Head of caudate nucleus (tissue), 42 donors: ENCODE measurements at places on chromosomes 13 and 19.
A peak's percentile ranks its signal among the peaks of the same experiment; 100 is the strongest.

- no peak for DNase-seq
Measured at GRCh38 chr13:21541271-21541670, 62.7 kb downstream of the MICU2 start.

DNA sequence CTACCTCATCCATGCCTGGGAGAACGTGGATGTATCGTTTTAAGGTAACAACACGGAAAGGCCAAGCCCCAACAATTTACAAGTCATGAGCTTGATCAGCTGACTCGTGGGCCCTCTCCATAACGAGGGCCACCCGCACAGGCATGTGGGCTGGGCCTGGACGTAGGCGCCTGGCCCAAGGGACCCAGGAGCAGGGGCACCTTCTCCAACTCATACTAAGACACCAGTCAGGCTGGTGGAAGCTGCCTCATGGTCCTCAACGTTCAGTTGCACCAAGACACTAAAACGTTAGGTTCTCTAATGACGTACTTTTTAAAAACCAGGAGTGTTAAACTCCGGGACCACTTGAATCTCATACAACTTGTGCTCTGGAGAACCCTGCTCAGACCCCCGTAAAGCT lies 21.8 kb upstream of the EIF3G start:
- DNase-seq = no peak

- DNase-seq = no peak
Measured at GRCh38 chr13:44969551-44970484, 19.5 kb downstream of the NUFIP1 start.

DNA sequence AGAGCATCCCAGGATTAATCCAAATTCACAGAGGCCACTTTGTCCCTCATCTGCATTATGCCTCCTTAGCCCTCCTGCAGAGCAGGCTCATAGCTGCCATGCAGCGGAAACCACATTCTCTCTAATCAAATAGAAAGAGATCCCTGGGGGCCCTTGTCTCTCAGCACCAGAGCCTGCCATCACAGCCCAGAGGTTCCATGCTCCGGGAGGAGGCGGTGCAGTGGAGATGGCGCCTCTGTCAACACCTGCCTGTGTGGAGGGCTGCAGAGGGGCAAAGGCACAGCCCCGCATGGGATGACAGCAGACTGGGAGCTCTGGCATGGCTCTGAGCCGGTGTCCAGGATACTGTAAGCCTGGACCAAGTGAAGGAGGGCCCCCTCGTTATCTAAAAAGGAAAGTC lies 111.3 kb downstream of the SLC7A1 start:
- no peak for DNase-seq

- no peak for DNase-seq
Measured at GRCh38 chr19:46065486-46066071, 24.8 kb upstream of the IGFL4 start.

DNA sequence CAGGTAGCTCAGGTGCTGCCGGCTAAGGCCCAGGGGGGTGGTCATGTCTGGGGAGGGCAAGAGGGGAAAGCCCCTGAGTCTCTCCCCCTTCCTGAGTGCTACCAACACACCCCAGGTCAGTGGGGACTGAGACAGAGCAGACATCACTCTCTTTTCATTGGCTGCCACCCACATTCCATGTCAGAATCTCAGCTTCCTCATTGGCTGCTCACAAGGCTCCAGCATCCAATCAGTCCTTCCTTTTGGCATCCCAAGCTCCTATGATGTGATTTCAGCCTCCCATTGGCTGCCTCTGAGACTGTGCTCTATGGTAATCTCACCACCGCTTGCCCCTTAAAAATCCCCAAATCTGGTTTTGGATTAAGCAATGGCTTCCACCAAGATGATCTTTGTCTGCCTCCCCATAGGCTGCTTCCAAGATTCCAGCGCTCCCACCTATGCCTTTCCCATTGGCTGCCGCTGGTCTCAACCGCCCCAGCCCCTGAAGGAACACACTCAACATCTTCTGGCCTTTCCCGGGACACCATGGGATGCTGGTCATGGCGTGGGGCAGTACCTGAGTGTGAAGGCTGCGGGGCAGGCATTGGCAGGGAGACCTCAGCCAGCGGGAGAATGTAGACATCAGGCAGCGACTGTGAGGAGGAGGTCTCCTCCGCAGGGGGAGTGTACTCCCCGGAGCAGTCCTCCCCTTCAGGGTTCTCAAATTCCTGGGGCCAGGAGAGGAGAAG lies 2.0 kb downstream of the LMTK3 start:
- peak; percentile 55 for DNase-seq

DNA sequence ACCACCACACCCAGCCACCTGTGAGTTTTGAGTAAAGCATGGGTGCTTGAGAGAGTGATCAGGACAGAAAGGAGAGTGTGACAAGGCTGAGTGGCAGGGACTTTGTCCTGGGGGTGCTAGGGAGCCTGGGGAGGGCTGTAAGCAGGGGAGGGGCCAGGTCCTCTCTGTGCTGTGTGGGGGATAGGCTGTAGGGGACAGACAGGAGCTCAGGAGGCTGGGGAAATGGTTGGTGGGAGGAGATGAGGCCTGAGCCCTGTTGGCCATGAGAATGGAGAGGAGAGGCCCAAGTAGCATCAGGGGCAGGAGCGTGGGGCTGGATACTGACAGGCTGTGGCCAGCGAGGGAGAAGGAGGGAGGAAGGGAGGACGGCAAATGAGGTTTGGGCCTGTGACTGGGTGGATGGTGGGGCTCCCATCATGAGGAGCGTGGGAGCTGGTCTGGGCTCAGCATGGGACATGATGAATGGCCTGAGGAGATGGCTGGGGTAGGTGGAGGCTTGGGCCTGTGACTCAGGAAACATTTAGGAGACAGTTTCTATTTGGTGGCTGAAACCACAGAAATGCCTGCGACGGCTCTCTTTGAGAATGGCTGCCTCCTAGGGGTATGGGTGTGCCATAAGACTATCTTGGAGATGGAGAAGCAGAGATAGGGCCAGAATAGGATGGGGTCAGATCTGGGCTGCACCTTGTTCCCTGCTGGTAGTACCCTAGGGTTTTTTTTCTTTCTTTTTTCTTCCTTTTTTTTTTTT lies 25.0 kb downstream of the GRIN2D start:
- DNase-seq = no peak

DNA sequence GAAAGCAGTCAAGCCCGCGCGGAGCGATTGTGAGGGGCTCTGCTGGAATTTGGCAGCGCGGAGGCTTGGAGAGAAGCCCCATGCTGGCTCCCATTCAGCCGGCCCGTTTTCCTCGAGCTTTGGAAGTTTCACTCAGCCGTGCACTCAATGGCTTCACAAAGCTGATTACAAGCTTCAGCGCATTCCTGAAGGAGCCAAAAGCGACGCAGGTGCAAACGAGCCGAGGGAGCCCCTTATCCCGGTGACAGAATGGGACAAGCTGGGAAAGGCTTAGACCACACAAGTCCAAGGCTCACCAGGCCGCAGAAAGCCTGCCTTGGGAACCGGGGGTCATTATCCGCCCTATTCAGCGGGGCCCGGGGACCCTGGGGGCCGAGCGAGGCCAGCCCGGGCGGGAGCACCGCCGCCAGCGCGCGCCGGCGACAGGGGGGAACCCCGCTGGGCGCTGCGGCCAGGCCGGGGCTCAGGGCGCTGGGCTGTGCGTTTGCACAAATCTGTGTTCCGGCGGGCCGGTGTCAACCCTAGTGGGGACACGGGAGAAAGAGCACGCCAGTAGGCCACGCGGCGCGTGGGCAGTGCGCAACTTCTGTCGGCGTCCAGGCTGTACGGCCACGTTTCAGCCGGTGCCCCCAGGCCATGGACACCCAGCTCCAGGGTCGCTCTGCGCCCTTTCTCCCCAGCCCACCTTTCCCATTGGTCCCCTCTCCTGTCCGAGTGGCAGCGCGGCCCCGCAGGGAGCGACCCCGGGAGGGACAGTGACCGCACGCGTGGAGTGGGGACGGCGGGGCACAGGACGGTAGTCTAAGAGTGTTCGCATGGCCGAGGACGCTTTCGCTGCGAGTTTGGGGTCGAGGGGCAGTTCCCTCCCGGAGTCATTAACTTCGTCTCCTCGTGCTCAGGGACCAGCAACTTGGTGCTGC lies 37.3 kb downstream of the SOX1 start:
- peak; percentile 23 for DNase-seq

GRCh38 chr13:111249637-111250360 lies 70.6 kb upstream of the TEX29 start:
- DNase-seq = no peak

GRCh38 chr19:9528757-9529336 lies 9.6 kb downstream of the ZNF426 start:
- no peak for DNase-seq

GRCh38 chr13:111302045-111302726 lies 18.3 kb upstream of the TEX29 start:
- DNase-seq = peak; percentile 50

- DNase-seq = no peak
Measured at GRCh38 chr19:10110076-10110971, 1.2 kb upstream of the P2RY11 start.

GRCh38 chr19:9793071-9793591 lies 24.6 kb upstream of the ZNF846 start:
- DNase-seq = peak; percentile 22

- no peak for DNase-seq
Measured at GRCh38 chr13:111792956-111793355, 274.0 kb upstream of the SOX1 start.

DNA sequence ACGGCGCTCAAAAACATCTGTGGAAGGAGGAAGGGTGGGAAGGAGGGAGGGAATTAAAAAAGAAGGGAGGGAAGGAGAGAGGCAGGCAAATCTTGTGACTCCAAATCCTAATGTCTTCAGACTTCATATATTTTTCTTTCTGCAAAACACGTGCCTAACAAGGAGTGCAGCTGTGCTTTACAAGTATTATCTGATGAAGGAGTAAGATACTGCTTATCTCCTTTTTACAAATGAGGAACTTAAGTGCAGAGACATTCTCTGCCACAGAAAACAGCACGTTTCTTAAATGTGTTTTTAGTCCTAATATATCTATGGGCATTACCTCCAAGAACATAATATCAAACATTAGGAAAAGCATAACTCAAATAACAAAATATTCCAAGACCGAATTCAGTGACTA lies 6.5 kb downstream of the FLT3 start:
- no peak for DNase-seq

GRCh38 chr19:51472607-51473006 lies 5.7 kb upstream of the CEACAM18 start:
- no peak for DNase-seq

DNA sequence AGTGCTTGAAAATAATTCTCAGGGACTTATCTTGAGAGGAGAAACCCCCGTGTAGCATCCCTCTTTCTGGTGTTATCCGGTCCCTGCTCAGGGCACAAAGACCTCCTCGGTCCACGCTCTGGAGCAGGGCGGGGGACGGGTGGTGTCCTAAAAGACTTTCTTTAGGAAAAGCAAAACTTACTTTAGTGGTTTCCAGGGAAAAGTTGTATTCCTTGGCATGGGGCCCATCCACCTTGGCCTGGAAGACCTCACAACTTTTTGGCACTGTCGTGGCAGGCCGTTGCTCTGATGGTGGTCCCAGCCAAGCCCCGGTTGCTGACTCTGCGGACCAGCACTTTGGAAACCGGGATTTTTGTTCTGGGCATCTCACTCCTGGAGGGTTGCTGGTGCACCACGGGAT lies 2.7 kb downstream of the AMER2 start:
- peak; percentile 54 for DNase-seq

DNA sequence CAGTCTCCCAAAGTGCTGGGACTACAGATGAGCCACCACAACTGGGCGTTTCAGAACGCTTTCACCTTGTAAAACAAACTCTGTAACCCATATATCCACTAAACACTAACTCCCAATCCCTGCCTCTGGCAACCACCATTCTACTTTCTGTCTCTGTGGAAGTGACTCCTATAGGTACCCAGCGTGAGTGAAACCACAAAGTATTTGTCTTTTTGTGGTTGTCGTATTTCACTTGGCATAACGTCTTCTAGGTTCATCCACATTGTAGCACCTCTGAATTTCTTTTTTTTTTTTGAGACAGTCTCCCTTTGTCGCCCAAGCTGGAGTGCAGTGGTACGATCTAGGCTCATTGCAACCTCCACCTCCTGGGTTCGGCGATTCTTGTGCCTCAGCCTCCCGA lies 44.8 kb downstream of the BRD4 start:
- no peak for DNase-seq

DNA sequence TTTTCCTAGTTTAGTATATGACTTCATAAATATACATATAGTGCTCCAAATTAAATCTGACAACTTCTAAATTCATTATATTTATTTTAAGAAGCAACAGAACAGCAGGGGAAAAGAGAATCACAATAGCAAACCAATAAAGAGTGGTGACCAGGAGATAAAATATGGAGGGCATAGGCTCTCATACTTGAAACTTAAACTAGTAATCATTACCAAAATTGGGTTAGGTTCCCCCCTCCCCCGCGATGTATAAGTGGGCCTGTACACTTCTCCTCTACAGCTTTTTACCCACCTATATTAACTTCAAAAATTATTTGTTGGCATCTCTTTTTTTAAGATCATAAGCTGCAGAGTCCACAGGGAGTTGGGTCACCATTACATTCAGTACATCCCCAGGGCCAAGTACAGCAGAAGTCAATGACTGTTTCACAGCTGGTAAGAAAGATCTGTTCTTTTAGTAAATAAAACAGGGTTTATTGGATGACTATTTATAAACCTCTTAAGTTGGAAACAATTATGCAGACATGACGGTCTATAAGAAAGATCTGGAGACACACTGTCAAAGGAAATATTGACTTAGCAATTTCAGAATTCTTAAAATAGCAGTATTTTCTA lies 29.4 kb downstream of the KLF12 start:
- no peak for DNase-seq

DNA sequence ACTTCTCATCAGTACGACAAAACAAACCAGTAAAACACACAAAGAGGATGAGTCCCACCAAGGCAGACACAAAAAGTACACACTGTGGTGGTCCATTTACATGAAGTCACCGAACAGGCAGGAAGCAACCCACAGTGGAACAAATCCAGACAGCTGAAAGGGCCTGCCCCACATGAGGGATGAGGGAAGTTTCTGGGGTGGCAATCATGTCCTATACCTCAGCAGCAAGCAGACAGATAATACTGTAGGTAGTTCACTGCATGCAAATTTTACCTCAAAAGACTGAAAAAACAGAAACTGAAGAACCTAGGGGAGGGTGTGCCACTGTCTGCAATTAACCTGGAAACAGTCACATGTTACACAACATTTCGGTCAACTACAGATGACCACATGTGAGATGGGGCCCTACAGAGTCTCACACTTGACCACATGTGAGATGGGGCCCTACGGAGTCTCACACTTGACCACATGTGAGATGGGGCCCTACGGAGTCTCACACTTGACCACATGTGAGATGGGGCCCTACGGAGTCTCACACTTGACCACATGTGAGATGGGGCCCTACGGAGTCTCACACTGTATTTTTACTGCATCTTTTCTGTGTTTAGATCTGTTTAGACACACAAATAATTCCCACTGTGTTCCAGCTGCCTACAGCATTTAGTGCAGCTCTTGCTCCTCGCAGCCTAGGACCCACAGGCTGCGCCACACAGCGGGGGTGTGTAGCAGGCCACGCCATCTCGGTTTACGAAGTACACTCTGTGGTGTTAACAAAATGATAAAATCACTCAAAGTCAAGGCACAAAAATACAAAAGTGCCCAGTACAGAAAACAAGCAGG lies 22.2 kb downstream of the PCID2 start:
- no peak for DNase-seq

GRCh38 chr13:37788346-37788745 lies 81.2 kb downstream of the TRPC4 start:
- no peak for DNase-seq
